ENCODE measurements at places on chromosomes 4 and X.

DNA sequence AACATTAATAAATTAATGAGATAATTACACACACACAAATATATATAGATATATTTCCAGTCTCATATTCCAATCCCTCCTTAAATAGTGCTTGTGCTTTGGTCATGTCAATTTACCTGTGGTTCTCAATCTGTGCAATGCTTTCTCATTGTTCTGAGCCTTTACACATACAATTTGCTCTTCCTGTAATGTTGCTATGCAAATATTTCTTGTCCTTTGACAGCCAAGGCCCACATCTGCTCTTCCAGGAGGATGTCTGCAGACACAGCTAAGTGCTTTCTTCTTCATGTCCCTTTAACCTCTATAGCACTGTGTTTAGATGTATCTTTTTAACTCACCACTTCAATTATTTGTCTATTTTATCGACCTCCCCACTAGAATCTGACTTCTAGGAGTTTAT, 67.3 kb upstream of the RAPGEF2 start:
- no peak overlapping the region for H3K27ac ChIP-seq
- no peaks in the 10 kb centered on the region for H3K36me3 ChIP-seq
- DNase-seq = no peak
- no peaks in the 10 kb centered on the region for H3K27me3 ChIP-seq
- H3K4me1 ChIP-seq = no peaks in the 10 kb centered on the region

DNA sequence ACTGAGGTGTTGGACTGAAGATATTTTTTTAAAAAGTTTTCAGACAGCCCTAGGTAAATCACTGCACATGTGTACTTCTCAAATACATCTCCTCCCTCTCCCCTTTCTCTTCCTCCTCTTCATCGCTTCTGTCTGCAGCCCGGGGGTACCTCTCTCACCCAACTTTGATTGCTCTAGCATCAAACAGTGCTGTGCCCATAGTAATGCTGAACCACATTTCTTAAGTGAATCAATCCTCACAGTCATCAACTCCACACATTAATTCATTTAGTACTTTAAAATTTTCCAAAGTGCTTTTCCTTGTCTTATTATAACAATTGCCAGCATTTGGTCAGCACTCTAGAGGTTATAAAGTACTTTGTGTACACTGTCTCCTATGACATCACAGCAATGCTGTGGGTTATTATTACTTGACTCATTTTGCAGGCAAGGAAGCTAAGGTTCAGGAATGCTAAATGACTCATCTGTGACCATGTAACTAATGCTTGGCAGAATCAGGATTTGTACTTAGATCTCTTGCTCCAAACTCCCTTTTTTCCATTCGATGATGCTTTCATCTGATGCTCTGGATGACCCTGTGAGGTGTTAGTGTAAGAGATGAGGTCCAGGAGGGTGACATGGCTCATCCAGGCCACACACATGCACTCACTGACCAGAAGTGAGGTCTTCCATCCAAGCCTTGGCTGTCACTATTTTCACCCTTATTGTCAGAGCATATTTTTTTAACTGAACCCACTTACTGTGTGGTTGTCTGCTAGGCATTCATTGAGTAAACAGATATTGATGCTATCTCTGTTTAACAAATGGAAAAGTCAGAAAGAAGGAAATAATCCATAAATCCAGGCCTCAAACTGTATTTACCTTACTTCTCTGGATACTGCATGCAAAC, 58.8 kb downstream of the RHOH start:
- no peaks in the 10 kb centered on the region for H3K36me3 ChIP-seq
- H3K27me3 ChIP-seq = no peaks in the 10 kb centered on the region
- peak overlapping the region; percentile 40 for H3K27ac ChIP-seq
- peaks cover 4% of the 10 kb centered on the region for H3K4me1 ChIP-seq
- H3K4me3 ChIP-seq = no peak overlapping the region
- DNase-seq = peak; percentile 100

DNA sequence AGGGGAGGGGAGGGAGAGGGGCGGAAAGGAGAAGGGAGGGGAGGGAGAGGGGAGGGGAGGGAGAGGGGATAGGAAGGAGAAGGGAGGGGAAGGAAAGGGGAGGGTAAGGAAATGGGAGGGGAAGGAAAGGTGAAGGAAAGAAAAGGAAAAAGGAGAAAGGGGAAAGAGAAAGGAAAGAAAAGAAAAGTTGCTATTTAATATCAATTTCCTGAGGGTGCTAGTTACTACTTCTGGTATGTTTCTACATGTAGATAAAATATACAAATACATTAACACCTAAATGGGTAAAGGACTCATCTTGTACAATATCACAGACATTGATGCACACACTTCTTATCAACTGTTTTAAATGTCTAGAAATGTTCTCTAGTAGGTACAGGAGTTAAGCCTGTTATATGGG, 22.6 kb downstream of the ANXA5 start:
- peaks cover 16% of the 10 kb centered on the region for H3K4me1 ChIP-seq
- H3K27me3 ChIP-seq = no peaks in the 10 kb centered on the region
- no peak for DNase-seq
- no peak overlapping the region for H3K27ac ChIP-seq

DNA sequence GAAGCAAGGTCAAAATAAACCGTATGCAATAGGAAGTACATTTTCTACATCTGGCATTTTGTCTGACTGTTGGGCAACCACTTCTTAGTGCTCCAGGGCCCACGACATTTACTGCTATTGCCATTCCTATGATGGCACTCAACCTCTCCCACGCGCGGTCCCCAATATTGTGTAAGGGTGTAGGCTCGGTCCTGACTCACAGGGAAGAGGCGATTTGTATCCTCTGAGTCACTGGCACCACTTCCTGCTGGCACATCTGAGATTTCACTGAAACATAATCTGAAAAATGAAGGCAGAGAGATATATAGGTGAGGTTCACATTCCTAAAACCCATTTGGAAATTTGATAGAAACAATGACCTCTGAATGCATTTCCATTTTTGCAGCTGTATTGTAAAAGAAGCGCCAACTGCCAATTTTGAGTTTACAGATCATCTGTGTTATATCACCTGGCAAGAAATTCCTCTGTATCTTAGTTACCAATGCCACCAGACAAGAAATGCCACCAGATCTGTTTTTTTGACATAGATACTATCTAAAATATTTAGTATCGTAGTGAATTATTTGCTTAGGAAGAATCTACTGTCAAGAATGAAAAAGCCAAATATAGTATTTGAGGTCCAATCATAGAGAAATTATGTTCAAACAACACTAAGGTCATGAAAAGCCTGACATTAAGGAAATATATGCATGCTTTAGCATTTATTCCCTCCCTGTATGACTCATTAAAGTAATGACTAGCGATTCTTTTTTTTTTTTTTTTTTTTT, 9.8 kb downstream of the EREG start:
- peak; percentile 89 for DNase-seq
- no peak overlapping the region for H3K27ac ChIP-seq
- H3K4me3 ChIP-seq = no peak overlapping the region

GRCh38 chrX:86148594-86148993, 343 bp downstream of the DACH2 start:
- DNase-seq = no peak
- H3K4me3 ChIP-seq = peak overlapping the region; percentile 42
- H3K27ac ChIP-seq = no peak overlapping the region

GRCh38 chr4:6199422-6199921, 877 bp downstream of the JAKMIP1 start:
- H3K4me1 ChIP-seq = no peaks in the 10 kb centered on the region
- H3K27me3 ChIP-seq = peaks cover 7% of the 10 kb centered on the region
- H3K27ac ChIP-seq = no peak overlapping the region
- H3K36me3 ChIP-seq = no peaks in the 10 kb centered on the region
- DNase-seq = no peak

GRCh38 chrX:139776599-139776998, 68.6 kb upstream of the MCF2 start:
- no peak for DNase-seq
- H3K36me3 ChIP-seq = no peaks in the 10 kb centered on the region
- H3K4me1 ChIP-seq = no peaks in the 10 kb centered on the region
- no peak overlapping the region for H3K27ac ChIP-seq
- H3K27me3 ChIP-seq = no peaks in the 10 kb centered on the region

- no peaks in the 10 kb centered on the region for H3K36me3 ChIP-seq
- no peak overlapping the region for H3K4me3 ChIP-seq
- no peak overlapping the region for H3K27ac ChIP-seq
These were observed 1.1 kb upstream of the HPSE start for GRCh38 chr4:83335701-83336100.

- peaks cover 3% of the 10 kb centered on the region for H3K27me3 ChIP-seq
- no peak overlapping the region for H3K4me3 ChIP-seq
- H3K36me3 ChIP-seq = no peaks in the 10 kb centered on the region
- DNase-seq = no peak
These were observed 3.3 kb upstream of the GPC4 start for GRCh38 chrX:133418588-133418987.

- DNase-seq = no peak
- no peaks in the 10 kb centered on the region for H3K36me3 ChIP-seq
These were observed 52.4 kb downstream of the EDNRA start for GRCh38 chr4:147533331-147533730.
